ENCODE measurements at places on chromosomes 16 and 17.

DNA sequence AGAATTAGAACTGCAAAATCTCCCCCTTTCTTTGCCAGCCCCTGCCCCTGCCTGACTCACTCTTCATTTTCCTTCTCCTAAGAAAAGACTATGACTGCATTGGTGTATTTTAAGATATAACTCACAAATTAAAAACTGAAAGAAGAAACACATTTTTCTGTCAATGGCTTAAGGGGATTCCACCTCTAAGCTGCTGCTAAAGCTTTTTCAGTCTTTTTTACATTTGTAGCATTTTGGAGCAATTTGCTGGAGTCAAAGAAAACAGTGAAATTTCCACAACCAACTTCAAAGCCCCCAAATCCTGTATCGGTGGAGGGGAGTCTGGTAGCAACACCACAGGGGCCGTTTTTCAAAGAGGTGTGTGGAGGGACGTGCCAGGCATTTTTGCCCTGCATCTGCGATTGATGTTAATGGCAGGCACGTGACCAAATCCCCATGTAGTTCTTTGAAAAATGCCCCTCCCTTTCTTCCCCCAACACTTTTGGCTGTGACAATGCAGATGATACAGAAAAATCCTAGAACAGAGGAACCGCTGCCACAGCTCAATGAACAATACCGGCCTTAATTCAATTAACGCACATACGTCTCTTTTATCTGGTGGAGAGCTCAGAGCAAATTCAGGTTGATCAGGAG, 28.5 kb downstream of the MAF start:
- H3K36me3 ChIP-seq: no peaks in the 10 kb centered on the region
- no peak overlapping the region for H3K4me3 ChIP-seq
- no peak for DNase-seq
- H3K4me1 ChIP-seq: no peaks in the 10 kb centered on the region
- peaks cover 4% of the 10 kb centered on the region for H3K27me3 ChIP-seq

DNA sequence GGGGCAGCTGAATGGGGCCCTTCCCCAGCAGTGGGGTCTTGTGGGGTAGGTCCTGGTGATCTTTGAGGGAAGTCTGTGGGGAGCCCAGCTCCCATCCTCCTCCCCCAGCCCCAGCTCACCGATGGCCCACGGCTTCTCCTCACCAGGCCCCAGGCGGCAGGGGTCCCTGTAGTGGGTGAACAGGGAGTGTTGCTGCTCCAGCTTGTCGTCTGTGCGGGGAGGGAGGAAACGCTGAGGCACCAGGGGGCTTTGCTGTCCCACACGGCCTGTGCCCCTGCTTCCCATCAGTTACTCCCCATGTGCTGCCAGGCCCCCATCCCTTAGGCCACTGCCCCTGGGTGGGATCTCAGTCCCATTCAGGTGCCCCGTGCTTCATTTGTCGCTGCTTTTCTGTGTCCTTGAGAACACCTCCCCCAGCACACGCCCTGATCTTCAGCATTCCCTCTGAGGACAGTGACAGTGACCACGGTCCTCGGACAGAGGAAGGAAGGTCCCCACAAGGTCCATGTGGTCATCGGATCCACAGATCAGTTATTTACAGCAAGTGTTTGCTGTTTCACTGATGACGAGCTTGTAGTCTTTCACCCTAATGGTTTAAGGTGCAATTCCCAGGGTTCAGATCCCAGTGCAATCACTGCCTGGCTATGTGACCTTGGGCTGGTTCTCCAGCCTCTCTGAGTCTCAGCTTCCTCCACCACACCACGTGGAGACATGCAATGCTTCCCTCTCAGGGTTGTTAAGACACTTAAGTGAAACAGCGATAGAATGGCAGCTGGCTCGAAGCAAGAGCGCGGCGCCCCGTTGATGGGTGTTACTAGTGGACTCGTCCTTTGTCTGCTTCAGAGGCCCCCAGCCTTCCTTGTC, 53.1 kb downstream of the PRMT7 start:
- H3K36me3 ChIP-seq: no peaks in the 10 kb centered on the region
- H3K4me1 ChIP-seq: peaks cover 9% of the 10 kb centered on the region
- H3K4me3 ChIP-seq: no peak overlapping the region
- no peak for DNase-seq
- H3K27ac ChIP-seq: no peak overlapping the region
- H3K27me3 ChIP-seq: no peaks in the 10 kb centered on the region

GRCh38 chr17:74424657-74425056, 7.2 kb upstream of the GPRC5C start:
- no peak for DNase-seq
- no peak overlapping the region for H3K4me3 ChIP-seq
- H3K36me3 ChIP-seq: no peaks in the 10 kb centered on the region

- no peaks in the 10 kb centered on the region for H3K27me3 ChIP-seq
- no peaks in the 10 kb centered on the region for H3K36me3 ChIP-seq
- no peak overlapping the region for H3K27ac ChIP-seq
- no peaks in the 10 kb centered on the region for H3K4me1 ChIP-seq
These were observed 208.9 kb downstream of the SHISA9 start for GRCh38 chr16:13110124-13110796.

GRCh38 chr17:33811004-33811760, 443.9 kb upstream of the CCL2 start:
- H3K4me1 ChIP-seq: no peaks in the 10 kb centered on the region
- DNase-seq: no peak
- H3K27me3 ChIP-seq: no peaks in the 10 kb centered on the region
- H3K27ac ChIP-seq: no peak overlapping the region
- no peaks in the 10 kb centered on the region for H3K36me3 ChIP-seq

DNA sequence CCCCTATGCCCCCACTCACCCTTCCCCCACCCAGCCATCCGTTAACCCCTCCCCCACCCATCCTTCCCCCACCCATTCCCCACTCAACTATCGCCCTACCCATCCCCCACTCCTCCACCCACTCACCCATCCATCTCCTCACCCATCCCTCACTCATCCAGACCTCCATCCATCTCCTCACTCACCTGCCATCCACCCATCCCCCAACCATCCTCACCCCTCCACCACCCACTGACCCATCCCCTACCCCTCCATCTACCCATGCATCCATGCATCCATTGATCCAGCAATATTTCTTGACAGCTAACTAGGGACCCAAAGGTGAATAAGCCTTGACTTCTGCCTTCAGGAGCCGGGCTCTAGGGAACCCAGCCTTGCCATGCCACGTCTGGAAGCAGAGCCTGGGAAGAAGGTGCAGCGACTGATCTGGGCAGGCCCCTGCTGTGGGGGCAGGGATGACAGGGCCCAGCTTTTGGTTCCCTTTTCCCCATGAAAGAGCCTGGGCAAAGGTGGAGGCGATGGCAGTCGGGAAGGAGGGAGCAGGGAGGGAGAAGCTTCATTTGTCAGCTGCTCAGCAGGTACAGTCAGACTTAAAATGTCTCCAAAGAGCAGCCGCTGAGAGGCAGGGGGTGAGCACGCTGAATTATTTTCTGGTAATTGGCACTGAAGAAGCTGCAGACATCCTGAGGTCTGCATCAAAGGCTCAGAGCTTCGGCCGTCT, 23.1 kb upstream of the DOC2B start:
- no peak overlapping the region for H3K4me3 ChIP-seq
- H3K27ac ChIP-seq: no peak overlapping the region
- no peaks in the 10 kb centered on the region for H3K27me3 ChIP-seq
- H3K4me1 ChIP-seq: no peaks in the 10 kb centered on the region
- no peak for DNase-seq

DNA sequence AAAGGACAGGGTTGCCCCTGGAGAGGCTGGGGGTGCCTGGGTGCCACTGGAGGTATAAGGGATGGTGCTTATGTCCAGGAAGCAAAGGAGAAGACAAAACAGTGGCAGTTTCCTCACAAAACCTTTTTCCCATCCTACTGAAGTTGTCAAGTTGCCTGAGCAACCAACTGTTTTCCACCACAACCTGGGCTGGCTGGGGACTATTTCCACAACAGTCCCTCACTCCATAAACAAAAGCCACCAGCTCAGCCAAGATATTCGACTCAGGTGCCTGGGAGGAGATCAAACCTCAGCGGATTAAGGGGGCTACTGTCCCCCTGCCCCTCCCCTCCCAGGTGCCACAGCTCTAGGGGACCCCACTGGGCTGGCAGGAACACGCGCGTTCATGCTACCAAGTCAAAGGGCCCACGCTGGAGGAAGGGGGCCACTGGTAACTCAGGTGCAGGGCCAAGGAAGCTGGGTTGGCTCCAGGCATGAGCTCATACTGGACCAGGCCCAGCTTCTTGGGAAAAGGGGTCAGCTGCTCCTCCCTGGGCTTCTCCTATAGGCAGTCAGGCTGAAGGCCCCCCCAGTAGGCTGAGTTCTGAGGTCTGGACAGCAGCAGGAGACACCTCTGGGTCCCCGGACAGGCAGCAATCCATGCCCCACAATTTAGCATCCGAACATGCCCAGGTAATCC, 45.7 kb upstream of the MRPS23 start:
- no peaks in the 10 kb centered on the region for H3K27me3 ChIP-seq
- H3K36me3 ChIP-seq: no peaks in the 10 kb centered on the region
- H3K27ac ChIP-seq: no peak overlapping the region
- peaks cover 15% of the 10 kb centered on the region for H3K4me1 ChIP-seq
- no peak overlapping the region for H3K4me3 ChIP-seq

DNA sequence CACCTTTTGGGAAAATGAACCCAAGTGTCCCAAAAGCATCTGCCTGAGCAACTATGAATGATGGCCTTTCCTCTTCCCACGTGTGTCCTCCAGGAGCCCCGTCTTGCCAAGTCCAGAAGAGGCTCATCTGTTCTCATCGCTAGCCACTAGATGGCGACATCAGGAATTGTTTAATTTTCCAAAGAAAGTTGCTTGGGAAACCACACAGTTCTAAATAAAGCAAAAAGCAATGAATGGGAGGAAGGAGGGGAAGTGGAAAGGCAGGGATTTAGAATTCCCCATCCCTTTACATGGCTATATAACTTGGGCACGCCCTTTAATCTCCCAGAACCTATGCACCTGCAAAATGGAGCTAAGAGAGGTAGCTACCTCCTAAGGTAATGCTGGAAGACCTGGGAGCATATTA, 9.0 kb upstream of the CDH5 start:
- no peaks in the 10 kb centered on the region for H3K4me1 ChIP-seq
- H3K27ac ChIP-seq: no peak overlapping the region
- no peak overlapping the region for H3K4me3 ChIP-seq
- DNase-seq: peak; percentile 87
- H3K36me3 ChIP-seq: no peaks in the 10 kb centered on the region

GRCh38 chr17:38672788-38673706, 1.7 kb downstream of the EPOP start:
- H3K27ac ChIP-seq: no peak overlapping the region
- H3K27me3 ChIP-seq: peaks cover 9% of the 10 kb centered on the region
- no peaks in the 10 kb centered on the region for H3K4me1 ChIP-seq
- DNase-seq: no peak
- no peaks in the 10 kb centered on the region for H3K36me3 ChIP-seq

DNA sequence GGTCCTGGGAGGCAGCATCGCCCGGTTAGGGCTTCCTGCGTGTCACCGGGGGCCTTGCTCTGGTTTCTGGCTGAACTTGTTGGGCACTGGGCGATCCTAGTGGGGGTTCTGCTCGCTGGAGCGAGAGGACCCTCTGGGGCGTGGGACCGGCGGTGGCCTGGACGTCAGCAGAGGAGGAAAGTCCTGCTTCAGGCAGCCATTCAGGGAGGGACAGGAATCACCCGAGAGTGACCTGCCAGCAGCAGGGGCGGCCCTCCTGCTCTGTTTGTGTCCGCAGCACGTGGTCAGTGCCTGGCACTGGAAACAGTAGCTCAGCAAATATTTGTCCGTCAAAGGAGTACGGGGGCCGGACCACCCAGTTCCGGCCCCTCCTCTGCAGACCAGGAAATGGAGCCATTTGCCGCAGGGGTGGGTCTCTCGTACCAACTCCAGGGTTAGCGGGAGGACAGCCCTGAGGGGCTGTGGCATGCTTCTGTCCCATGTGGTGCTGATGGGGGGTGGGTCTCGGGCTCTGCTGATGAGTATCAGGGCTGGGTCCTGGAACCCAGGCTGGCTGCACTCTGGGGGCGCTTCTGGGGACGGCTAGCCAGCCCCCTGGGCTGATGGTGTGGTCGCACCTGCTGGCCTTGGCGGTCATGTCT, 48.3 kb downstream of the BAIAP2 start:
- no peak overlapping the region for H3K27ac ChIP-seq
- no peaks in the 10 kb centered on the region for H3K36me3 ChIP-seq
- no peak for DNase-seq
- H3K4me1 ChIP-seq: no peaks in the 10 kb centered on the region

DNA sequence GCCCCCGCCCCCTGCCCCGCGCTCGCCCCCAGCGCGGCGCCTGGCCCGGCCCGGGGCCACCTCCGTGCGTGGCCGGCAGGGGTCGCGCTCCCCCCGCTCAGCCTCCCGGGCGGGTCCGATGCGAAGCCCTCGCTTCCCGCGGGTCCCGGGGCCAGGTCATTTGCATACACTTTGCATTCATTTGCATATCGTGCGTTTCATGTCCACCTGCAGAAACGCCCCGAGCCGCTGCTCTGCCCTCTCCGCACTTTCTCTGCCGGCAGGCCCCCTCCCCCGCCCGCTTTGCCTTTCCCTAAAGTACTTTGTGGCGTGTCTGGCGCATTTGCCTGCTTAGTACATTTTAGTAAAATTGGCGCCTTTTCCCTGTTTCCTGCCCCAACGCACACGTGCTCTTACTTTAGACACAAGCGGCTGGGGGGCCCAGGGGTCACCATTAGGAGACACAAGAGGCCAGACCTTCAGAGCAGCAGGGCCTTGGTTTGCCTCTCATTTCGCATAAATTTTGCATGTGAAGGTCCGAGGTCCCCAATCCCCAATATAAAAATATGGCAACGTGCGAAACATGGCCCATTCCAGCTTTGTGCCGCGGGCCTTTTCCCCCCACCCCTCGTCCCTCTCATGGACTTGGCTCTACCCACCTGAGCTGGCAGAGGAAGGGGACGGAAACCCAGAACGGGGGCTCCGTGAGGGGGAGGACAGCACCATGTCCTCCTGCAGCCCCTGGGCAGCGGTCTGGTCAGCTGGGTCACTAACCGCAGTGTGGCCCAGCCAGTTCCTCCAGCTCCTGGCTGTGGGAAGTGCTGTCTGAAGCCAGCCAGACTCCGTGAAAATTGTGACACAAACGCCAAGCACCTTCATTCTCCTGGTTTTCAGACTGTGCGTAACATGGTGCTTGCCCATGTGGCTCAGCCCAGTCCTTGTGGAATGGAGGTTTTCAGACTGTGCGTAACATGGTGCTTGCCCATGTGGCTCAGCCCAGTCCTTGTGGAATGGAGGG, 34.8 kb downstream of the CBFA2T3 start:
- H3K4me3 ChIP-seq: peak overlapping the region; percentile 37
- H3K27me3 ChIP-seq: peaks cover 52% of the 10 kb centered on the region
- H3K36me3 ChIP-seq: no peaks in the 10 kb centered on the region
- DNase-seq: peak; percentile 71

DNA sequence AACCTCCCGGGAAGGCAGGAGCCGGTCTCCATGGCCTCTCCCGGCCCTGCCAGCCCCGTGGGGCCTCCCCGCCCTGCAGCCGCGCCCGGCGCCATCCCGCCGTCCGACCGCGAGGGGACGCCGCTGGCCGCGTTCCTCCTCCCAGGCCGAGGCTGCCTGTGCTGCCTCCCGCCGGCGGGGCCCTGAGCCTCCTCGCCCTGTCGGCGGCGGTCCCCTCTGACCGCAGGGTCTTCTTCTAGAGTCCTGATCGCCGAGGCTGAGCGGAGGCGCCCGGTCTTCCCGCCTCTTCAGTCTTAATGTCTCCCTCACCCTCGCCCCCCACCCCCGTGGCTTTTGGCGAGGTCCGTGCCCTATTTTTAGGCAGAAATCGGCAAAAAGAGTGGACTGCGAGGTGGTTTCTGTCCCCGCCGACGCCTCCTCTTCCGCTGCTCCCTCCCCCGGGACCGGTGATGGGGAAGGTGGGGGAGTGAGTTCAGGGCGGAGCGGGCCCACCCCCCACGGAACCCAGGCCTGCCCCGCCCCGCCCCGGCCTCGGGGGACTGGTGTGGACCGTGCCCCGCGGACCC, 794 bp upstream of the CPNE7 start:
- peaks cover 22% of the 10 kb centered on the region for H3K36me3 ChIP-seq
- H3K4me1 ChIP-seq: peaks cover 17% of the 10 kb centered on the region
- H3K27me3 ChIP-seq: no peaks in the 10 kb centered on the region
- DNase-seq: peak; percentile 87
